NB4 (cell line): ENCODE measurements at places on chromosomes 5 and 9.
A peak's percentile ranks its signal among the peaks of the same experiment; 100 is the strongest.

GRCh38 chr5:146425023-146425422 lies 22.1 kb upstream of the TCERG1 start:
- peak; percentile 12 for DNase-seq

DNA sequence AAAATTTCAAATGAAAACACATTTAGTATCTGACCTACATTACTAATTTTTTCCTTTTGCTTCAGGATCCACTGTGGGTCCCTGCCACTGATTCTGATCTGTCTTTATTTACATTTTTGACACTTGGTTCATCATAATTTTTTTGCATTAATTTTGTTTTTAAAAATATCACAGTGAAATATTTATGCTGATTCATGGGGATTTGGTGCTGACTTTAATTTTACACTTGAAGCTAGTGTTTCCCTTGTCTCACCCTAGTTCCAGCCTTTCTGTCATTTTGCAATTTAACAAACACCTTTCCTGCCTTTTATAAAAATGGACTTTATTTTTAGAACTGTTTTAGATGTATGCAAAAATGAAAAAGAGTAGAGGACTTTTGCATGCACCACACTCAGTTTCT lies 111.9 kb upstream of the MARCHF11 start:
- DNase-seq, result no peak

- peak; percentile 21 for DNase-seq
Observed at GRCh38 chr5:37552770-37553719, 173.9 kb downstream of the WDR70 start.

GRCh38 chr9:132439153-132439552 lies 29.1 kb downstream of the CFAP77 start:
- no peak for DNase-seq

GRCh38 chr5:14635656-14636055 lies 28.9 kb upstream of the OTULIN start:
- DNase-seq, result no peak

GRCh38 chr5:43993634-43994351 lies 390.8 kb downstream of the NNT start:
- no peak for DNase-seq

DNA sequence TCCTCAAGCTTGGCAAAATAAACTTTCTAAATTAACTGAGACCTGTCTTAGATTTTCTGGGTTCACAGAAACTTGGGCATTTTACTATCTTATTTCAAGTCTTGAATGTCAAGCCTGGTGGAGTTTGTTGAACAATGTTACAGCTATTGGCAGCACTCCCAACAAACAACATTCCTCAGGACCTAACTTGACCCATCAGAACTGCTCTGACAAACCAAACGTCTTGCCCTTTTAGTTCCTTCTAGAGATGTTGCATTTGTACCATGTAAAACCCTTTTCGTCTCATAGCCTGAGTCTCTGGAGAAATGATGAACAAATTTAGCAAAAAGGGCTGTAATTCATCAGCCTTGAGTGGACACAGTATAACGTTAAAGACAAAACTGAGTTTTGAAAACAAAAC lies 51.1 kb downstream of the GNA14 start:
- no peak for DNase-seq

GRCh38 chr5:75847561-75848021 lies 130.4 kb upstream of the POC5 start:
- DNase-seq, result no peak

DNA sequence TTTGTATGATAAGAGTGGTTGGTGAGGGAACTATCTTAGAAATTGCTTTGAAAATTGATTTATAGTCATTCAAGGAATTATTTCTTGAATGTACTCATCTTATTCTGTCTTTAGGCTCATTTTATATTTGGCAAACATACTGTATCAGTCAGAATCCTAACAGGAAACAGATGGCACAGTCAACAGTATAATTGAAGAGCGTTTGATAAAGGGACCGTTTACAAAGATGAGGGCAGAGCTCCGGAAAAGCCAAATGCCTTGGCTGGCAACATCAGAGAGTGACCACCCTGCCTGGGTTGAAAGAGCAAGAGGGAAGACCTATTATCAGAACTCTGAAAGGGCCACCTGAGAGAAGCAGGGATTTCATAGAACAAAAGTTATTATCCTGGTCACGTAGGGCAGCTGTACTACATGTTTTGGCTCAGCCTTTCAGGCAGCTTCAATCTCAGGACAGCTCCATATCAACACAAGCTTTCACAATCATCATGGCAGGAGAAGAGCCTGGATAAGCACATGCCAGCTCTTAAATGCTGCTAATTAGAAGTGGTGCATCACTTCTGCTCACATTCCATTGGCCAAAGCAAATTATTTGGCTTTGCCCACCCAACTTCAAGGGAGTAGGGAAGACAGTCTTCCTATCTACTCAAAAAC lies 47.2 kb upstream of the ARL15 start:
- no peak for DNase-seq

GRCh38 chr5:144531188-144531587 lies 360.5 kb downstream of the KCTD16 start:
- DNase-seq, result no peak

DNA sequence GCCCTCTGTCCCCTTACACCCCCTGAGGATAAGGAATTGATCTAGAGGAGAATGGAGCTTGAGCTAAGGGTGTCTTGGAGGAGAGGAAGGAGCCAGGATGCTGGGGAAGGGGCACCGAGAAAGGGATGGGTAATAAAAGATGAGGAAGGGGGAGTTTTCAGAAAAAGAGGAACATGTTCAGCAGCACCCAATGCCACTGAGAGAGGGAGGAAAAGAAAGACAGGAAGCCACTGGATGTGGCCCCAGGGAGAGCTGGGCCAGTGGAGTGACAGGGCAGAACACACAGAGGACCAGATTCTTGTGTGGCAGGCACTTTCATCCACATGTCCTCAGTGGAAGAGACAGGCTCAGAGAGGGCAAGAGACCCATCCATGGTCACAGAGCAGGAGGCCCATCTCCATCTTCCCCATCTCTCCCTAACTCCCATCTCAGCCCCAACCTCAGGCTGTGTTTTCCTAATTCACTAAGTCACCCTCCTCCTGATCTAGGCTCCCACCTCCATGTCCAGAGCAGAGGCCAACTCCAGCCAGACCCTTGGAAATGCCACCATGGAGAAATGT lies 7.2 kb downstream of the PFN3 start:
- DNase-seq, result peak; percentile 74

- no peak for DNase-seq
Observed at GRCh38 chr9:96660692-96661248, 5.7 kb upstream of the PRXL2C start.

DNA sequence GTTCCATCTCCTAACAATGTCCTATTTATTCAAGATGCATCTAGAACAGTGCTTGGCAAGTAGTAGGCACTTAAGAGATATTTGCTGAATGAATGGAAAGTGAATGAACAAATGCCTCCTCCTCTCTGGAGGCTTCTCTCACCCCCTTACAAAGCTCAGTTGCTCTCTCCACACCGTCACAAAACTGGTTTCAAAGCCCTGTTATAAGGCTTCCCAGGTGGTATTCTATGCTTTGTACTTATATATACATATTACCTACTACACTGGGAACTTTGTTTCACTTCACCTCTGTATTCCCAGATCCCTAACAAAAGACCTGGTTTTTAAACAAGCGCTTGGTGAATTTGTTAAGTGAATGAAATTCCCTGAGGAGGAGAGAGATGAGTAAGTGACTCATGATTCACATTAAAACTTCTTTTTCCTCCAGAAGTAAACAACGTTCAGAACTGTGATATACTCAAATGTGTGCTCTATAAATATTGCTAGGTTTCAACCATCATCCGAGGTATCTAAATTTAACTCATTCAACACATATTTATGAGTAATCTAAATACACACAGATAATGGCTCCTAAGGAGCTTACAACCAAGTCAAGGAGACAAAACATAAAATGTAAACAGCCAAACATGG lies 36.0 kb downstream of the DENND1A start:
- DNase-seq, result no peak

GRCh38 chr5:115774684-115775083 lies 41.8 kb downstream of the CDO1 start:
- DNase-seq, result no peak

- DNase-seq, result peak; percentile 49
Observed at GRCh38 chr5:43661102-43661501, 58.1 kb downstream of the NNT start.

DNA sequence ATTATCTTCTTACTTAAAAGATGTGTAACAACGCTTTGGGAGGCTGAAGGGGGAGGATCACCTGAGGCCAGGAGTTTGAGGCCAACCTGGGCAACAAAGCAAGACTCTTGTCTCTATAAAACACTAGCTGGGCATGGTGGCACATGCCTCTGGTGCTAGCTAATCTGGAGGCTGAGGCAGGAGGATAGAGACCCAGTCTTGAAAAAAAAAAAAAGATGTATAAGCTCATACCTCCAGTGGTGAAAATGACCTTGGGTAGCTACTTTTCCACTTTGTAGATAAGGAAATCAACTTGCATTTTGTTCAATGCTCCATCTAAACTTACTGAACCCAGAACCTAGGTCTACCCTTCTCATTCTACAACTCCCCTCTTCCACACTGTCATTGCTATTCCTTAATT lies 16.6 kb downstream of the ARRDC3 start:
- DNase-seq, result no peak

DNA sequence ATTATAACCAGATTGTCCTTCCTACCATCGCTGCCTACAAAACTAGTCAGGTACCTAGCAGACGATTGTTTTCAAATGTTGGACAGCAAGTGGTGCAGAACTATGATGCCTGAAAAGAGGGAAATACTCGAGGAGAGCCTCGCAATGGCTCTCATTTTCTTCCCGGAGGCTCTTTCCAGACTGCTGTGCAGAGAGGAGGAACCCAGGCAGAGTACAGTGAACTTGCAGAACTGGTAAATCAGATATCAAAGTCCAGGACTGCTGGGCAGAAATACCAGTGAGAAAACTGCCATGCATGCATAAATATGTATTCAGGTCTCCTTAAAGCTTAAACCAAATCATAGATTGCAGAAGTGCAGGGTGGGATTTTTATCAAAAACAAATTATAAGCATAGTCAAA lies 26.4 kb upstream of the UGT3A1 start:
- no peak for DNase-seq

- peak; percentile 73 for DNase-seq
Observed at GRCh38 chr5:17282283-17283120, 65.1 kb downstream of the BASP1 start.

- DNase-seq, result no peak
Observed at GRCh38 chr9:133204335-133204992, 4.6 kb downstream of the OBP2B start.

DNA sequence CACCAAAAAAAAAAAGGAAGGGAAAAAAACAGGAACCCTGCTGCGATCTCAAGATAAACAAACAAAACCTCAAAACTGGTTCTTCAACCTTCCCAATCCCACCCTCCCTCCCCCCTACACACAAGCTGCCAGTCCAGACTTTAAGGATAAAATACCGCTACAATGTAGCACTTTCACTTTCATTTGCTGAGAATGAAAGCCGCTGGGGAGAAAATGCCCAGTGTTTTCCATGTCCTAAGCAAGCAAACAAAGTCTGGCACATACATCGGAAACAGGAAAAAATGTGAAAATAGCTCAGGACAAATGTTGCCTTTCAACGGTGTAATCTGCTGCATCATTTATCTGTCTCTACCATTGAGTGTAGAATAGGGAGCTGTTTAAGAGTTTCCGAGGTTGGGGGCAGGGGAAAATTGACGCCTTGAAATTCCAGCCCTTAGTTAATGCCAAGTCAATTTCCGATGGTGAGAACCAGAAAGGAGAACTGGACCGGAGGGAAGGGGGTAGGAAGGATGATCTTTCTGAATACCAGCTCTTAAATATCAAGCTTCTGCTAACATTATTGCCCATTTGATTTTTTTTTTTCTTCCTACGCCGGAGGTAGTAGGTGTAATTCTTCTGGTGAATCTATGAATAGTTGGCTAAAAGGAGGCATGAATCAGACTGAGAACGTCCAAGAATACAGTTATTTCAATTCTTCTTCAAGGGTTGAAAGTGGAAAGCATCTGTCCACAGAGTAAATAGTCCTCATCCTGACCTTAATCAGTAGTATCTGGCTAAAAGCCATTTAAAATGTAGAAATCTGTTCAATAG lies 1.2 kb upstream of the ADAMTS6 start:
- peak; percentile 38 for DNase-seq

GRCh38 chr9:111144741-111145140 lies 106.5 kb upstream of the LPAR1 start:
- DNase-seq, result no peak

- DNase-seq, result no peak
Observed at GRCh38 chr9:127058645-127059021, 63.8 kb downstream of the ANGPTL2 start.

DNA sequence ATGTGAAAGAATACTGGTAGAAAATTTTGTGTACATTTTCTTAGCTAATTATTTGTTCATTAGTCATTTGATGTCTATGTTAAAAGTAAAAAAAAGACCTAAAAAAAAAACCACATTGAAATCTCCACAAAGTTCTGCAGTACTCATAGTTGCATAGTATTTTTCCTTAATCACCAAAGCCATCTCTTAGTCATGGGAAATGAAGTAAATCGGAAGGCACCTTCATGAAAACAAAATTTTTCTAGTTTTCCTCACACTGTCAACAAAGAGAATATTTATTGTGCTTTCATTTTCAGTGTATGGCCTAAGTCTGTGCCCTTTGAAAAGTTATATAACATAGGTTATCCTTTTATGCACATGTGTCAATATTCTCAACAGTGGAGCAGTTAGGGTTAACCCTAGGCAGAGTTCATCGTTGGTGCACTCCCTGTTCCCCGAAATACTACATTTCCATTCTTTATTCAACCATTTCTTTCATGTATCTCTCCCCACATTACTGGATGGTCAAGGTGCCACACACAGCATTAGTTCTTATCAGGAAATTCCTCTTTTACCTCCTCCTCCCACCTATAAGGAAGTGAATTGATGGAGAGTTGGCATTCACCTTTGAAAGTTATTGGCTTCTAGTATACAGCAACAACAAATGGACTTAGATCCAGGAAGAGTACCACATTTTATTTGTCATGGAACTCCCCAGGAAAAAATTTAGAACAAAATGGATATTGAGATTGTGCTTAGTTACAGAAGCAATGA lies 93.1 kb downstream of the NUDT12 start:
- DNase-seq, result no peak

GRCh38 chr5:133245191-133246052 lies 193.6 kb downstream of the HSPA4 start:
- DNase-seq, result peak; percentile 76

- DNase-seq, result no peak
Observed at GRCh38 chr9:89949111-89949510, 344.3 kb downstream of the GADD45G start.

DNA sequence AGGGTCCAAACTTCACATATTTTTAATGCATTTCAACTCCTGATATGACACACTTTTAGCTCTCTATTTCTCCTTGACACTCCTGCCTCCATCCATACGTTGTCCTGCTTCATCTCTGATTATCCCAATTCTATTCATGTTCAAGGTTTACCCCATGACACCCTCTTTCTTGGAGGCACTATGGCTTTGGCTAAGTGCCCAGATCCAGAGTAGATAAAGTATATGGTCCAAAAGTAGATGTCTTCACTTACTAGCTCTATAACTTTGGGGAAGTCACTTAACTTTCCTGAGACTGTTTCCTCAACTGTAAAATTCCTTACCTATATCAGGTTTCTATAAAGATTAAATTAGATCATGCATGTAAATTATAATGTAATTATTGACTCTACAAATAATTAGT lies 36.1 kb downstream of the SLC22A5 start:
- DNase-seq, result no peak

- no peak for DNase-seq
Observed at GRCh38 chr5:125038477-125038876, 292.0 kb upstream of the ZNF608 start.
